ENCODE measurements at places on chromosomes 7 and 10.

- no peak for DNase-seq
These were observed 30.7 kb downstream of the JCAD start for GRCh38 chr10:30028738-30029030.

DNA sequence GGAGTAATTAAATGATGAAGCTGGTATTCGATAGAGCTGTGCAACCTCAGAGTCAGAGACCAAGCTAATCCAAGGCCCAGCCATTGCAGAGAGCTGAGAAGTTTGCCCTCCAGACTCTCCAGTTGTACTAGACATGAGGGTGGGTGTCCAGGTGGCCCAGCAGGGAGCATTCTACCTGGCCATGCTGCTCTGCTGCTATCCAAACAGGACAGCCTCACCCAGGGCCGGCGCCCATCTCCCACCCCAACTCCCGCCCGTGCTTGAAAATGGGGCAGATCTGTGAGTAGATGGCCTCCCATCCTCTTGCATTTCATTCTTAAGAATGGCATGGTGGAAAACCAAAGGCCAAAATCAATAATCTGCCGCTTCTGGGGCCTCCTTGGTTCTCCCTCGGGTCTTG, 124.2 kb downstream of the TCERG1L start:
- no peak for DNase-seq

GRCh38 chr7:128997181-128997580, 57.7 kb downstream of the TNPO3 start:
- no peak for DNase-seq

GRCh38 chr10:122462533-122463465, 1.4 kb downstream of the HTRA1 start:
- DNase-seq: no peak

GRCh38 chr10:93352638-93353383, 129.3 kb downstream of the MYOF start:
- DNase-seq: no peak

- DNase-seq: peak; percentile 69
These were observed at the start of gene MLXIPL for GRCh38 chr7:73623798-73624668. TSS of gene MLXIPL (minus strand) at chr7:73624522. CDS start at chr7:73624492, 30 bp downstream.

GRCh38 chr7:74263399-74264120, 9.4 kb upstream of the RFC2 start:
- no peak for DNase-seq

GRCh38 chr10:123509338-123509737, 156.8 kb upstream of the GPR26 start:
- DNase-seq: no peak

- DNase-seq: no peak
These were observed 268.9 kb upstream of the PFKP start for GRCh38 chr10:2798336-2799022.

- no peak for DNase-seq
These were observed 240.6 kb downstream of the DGKI start for GRCh38 chr7:137606061-137606674.

GRCh38 chr7:7889791-7890568, 78.6 kb upstream of the GLCCI1 start:
- DNase-seq: no peak

DNA sequence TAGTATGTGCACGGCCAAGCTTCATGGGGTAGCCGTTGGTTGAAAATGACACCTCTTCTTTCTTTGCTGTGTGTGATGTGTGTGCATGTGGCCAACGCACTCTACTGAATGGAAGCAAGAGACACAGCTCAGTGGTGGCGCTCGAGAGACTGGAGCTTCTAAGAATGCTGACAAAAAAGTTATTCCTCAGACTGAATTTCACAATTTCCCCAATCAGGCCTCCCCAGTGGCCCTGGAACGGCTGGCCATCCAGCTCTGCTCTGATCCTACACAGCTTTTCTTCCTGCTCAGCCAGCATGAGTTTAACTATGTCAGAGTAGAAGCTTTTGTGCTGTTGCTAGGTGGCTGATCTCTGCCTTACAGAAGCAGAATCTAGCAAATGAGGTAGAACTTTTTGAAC, 186.7 kb upstream of the PLXDC2 start:
- no peak for DNase-seq

DNA sequence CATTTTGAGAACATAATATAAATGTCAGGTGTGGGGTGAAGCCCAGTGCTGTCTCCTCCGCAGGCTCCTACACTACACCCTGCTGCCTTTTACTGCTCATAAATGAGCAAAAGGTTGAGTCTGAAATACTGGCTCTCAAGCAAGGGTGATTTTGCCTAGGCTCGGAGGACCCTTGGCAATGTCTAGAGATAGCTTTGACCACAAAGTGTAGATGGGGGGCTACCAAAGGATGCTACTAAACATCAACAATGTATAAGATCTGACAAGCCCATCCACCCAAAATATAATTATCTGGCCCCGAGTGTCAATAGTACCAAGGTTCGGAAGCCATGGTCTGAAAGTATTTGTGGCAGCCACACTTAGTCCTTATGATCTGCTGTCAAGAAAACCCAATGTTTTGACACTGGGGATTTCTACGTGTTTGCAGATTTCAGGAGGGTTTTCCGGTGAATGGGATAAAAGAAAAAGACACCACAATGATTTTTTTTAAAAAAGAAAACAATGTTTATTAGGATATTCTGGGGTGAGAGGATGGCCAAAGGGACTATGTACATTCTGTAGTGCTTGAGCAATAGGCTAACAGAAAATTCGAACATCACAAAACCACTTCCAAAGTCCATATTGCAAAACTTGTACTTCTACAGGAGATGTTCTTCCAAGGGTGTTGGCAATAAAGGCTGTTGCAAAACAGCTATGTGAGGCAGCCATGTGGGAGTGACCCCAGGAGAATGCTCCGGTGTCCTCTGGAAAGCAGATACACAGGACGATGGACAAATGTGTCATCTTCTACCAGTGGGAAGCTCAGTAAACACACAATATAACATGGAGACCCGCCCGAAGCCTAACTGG, 216.3 kb downstream of the GFRA1 start:
- no peak for DNase-seq

- no peak for DNase-seq
These were observed 179.9 kb upstream of the NPVF start for GRCh38 chr7:25408012-25408687.

- DNase-seq: no peak
These were observed 61.1 kb downstream of the CHST15 start for GRCh38 chr10:124032087-124032935.

DNA sequence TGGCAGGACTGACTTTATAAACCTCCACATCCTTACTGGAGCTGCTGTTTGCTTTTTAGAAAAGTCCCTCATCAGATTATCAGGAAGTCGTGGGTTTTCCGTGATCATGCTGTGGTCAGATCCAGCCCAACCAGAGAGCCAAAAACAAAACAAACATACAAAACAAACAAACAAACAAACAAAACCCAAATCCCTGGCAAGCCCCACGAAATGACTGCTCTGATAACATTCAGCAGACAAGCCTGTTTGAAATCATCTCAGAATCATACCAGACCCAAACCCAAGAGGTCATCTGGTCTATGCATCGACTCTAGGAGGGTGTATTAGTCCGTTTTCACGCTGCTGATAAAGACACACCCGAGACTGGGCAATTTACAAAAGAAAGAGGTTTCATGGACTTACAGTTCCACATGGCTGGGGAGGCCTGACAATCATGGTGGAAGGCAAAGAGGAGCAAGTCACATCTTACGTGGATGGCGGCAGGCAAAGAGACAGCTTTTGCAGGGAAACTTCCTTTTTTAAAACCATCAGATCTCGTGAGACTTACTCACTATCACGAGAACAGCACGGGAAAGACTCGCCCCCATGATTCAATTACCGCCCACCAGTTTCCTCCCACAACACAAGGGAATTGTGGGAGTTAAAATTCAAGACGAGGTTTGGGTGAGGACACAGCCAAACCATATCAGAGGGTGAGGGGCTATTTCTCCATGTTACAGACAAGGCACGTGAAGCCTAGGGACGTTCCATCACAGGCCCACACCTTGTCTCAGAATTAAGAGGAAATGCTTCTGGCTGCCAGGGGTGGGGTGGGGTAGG, 85.7 kb downstream of the PARP12 start:
- no peak for DNase-seq

Measured in activated CD8-positive, alpha-beta T cell treated with anti-CD3 and anti-CD28 coated beads, Interleukin-2, amount 10 ng/mL, durations not matched to agents 7 days and 5 days (primary cell).